ENCODE measurements at places on chromosomes 7 and 10.

DNA sequence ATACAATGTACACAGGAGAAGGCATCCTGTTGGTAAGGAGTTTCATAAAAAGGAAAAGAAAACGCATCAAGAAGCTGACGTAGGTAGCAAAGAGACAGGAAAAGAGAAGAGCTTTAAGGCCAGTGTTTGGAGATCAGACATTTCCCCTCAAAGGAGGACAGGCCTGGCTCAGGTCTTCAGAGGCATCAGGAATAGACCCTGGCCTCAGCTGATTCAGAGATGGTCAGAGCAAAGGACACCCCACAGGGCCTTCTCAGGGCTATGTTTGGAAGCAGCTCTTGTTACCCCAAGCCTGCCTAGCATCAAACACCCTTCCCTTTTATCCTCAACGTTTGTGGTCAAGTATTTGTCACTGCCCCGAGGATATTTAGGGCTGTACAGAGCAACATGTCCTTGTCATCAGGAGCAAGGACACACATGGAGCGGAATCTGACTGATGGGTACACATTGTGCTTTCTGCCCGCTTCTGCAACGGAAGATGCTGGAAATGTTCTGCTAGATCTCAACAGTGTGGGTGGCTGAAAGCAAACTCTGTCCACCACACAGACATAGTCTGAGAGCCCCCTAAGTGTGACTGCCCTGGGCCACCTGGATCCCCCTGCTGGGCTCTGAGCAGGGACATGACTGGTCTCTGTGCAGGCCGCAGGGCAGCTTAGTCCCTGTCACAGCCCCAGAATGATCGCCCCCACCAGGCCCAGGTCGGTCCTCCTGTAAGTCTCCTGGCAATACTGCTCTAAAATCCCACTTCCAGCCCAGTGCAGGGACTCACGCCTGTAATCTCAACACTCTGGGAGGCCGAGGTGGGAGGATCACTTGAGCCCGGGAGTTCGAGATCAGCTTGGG, 1.0 kb upstream of the ZDHHC4 start:
- DNase-seq: peak; percentile 37

DNA sequence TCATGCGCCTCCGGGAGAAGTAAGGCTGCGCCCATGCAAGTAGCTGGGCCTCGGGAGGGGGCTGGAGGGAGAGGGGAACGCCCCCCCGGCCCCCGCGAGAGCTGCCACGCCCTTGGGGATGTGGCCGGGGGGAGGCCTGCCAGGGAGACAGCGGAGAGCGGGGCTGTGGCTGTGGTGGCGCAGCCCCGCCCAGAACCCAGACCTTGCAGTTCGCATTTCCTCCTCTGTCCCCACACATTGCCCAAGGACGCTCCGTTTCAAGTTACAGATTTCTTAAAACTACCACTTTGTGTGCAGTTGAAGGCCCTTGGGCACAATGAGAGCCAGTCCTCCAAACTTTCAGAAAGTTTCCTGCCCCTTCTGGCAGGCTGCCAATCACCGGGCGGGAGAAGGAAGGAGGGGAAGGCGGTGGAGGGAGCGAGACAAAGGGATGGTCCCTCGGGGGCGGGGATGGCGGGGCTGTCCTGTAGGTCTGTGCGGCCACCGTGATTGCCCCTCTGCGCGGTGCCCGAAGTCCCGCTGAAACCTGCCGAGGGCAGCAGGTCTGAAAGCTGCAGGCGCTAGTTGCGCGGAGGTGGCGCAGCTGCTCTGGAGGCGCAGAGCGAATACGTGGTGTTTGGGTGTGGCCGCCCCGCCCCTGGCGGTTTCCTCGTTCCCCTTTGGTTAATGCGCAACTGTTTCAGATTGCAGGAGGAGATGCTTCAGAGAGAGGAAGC, 2.1 kb downstream of the VIM start:
- peak; percentile 93 for DNase-seq

- no peak for DNase-seq
Measured at GRCh38 chr7:130337410-130337971, 7.1 kb upstream of the CPA5 start.

DNA sequence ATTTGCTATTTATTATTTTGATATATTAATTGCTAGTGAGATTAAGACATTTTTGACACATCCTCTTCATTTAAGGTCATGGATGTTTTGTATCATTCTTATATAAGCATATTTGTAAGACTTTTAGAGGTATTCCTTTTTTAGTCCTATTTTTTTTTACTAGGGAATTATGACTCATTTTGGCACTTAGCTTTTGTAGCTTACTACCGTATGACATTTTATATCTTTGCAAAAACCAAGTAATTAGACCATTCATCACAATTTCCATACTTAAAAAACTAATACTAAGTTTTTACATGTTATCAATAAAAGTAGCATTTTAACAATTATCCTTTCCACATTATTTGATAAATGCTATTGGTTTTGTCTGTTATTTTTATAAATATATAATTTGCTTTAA, 41.6 kb downstream of the BMPR1A start:
- no peak for DNase-seq

DNA sequence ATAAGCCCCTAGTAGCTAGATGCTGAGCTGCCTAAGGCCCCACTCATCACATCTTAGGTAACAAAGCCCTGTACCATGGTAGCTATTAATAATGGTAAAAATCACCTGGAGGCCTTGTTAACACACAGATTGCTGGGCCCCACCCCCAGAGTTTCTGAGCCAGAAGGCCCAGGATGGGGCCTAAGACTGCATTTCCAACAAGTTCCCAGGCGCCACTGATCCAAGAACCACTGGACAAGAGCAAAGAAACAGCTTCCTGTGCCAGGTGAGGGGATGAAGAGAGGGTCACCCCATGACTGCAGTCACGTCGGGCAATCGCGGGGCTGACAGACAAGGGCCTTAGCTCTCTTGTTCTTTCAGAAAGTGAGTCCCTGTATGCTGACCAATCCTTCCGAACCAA, 46.8 kb downstream of the ACSM6 start:
- DNase-seq: no peak

GRCh38 chr7:18235819-18236218, 208.2 kb upstream of the PRPS1L1 start:
- DNase-seq: no peak

GRCh38 chr7:98826811-98827231, 43.0 kb downstream of the TMEM130 start:
- no peak for DNase-seq

- no peak for DNase-seq
Measured at GRCh38 chr10:35819736-35820135, 177.6 kb upstream of the FZD8 start.

GRCh38 chr10:110209926-110210673, 2.7 kb downstream of the MXI1 start:
- peak; percentile 65 for DNase-seq

DNA sequence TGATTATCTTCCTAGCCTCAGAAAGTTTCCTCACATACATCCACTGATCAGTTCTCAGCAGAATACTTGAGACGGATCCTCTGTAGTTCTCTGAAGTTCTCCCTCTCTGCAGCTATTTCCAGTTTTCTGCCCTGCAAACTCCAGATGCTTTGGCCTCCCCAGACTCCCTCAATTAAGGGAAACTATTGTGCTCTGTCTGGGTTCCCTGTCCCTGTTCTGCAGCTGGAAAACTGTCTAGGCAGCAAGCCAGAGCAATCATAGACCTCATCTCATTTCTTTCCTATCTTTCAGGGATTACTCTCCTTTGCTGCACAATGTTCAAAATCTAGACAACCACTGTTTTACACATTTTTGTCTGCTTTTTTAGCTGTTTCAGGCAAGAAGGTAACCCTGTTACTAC, 9.2 kb downstream of the MICU1 start:
- DNase-seq: no peak
